Fibroblast of villous mesenchyme (primary cell): ENCODE measurements at places on chromosomes 2 and 18. TPM values are rescaled to one million over a fixed set of nuclear protein-coding genes. Genes with fewer than 3 reads are reported as not detected.

The GALNT14 gene
- under 0.01 TPM in 1 of 2 replicates, not detected in the other for total RNA-seq

The UGT1A5 gene
- not detected in 2 replicates for total RNA-seq

DNA sequence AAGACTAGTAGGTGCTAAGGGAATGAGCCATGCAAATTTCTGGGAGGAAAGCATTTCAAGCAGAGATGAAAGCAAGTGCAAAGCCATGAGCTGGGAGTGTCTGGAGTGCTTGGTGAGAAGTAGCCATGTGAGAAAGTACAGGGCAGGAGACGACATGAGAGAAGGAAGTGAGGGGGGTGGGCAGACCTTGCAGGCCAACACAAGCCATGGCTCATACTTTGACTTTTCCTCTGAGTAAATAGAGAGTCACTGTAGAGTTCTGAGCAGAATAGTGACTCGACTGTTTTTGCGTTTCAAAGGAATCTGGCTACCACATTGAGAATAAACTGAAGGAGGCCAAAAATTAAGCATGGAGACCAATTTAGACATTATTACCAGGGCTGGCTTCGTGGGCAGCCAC is 42.2 kb downstream of the SCN2A start:
- DNase-seq = no peak

GRCh38 chr2:69493268-69493667 is 56.0 kb upstream of the NFU1 start:
- DNase-seq = no peak

DNA sequence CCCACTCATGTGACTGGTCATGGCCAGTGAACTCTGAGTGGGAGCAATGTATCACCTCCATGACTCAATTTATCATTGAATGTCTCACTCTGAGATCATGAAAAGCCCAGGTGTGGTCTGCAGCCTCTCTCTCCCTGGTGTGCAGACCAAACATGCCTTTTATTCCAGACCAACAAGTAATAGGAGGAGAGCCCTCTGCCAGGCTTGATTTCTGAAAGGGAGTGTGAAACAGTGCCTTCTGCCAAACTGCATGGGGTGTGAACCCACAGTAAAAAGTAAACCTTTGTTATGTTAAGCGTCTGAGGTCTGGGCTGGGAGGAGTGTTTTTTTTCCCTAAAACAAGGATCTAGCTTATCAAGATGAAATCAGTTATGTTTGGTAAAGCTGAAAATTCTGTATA is 601.2 kb downstream of the ADCYAP1 start:
- no peak for DNase-seq
